ENCODE measurements at places on chromosomes 7 and 10.

- H3K27me3 ChIP-seq = peaks cover 3% of the 10 kb centered on the region
- H3K36me3 ChIP-seq = peaks cover 19% of the 10 kb centered on the region
- peak overlapping the region; percentile 91 for H3K27ac ChIP-seq
- H3K4me1 ChIP-seq = peaks cover 33% of the 10 kb centered on the region
- DNase-seq = peak; percentile 65
- peak overlapping the region; percentile 94 for H3K4me3 ChIP-seq
These were observed 817 bp downstream of the MLLT10 start for GRCh38 chr10:21534604-21535493.

GRCh38 chr7:136325578-136325977 is 348.4 kb upstream of the MTPN start:
- no peaks in the 10 kb centered on the region for H3K4me1 ChIP-seq
- H3K36me3 ChIP-seq = no peaks in the 10 kb centered on the region
- no peak overlapping the region for H3K27ac ChIP-seq
- no peaks in the 10 kb centered on the region for H3K27me3 ChIP-seq

DNA sequence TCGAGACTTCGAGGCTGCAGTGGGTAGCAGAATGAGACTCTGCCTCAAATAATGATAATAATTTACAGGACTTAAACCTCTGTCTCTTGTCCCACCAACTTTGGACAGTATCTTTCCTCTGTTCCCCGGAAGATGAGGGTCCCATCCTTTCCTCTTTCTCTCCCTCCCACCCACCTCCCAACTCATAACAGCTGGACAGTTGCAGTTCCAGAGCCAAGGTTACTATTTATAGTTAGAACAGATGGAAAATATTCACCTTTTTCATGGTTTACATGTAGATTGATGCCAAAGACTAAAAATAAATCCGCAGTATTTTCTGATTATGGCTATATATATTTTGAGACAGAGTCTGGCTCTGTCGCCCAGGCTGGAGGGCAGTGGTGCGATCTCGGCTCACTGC is 31.6 kb upstream of the SUN1 start:
- DNase-seq = no peak
- H3K36me3 ChIP-seq = no peaks in the 10 kb centered on the region
- peaks cover 23% of the 10 kb centered on the region for H3K27me3 ChIP-seq
- H3K27ac ChIP-seq = no peak overlapping the region

DNA sequence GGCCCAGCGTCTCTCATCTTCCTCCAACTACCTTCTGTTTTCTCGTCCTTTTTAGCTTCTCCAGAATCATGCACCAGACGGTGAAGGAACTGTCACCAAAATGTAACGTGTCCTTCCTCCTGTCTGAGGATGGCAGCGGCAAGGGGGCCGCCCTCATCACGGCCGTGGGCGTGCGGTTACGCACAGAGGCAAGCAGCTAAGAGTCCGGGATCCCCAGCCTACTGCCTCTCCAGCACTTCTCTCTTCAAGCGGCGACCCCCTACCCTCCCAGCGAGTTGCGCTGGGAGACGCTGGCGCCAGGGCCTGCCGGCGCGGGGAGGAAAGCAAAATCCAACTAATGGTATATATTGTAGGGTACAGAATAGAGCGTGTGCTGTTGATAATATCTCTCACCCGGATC is 15.8 kb downstream of the TACR2 start:
- H3K4me1 ChIP-seq = peaks cover under 1% of the 10 kb centered on the region
- DNase-seq = no peak
- peaks cover 56% of the 10 kb centered on the region for H3K36me3 ChIP-seq
- no peak overlapping the region for H3K27ac ChIP-seq

DNA sequence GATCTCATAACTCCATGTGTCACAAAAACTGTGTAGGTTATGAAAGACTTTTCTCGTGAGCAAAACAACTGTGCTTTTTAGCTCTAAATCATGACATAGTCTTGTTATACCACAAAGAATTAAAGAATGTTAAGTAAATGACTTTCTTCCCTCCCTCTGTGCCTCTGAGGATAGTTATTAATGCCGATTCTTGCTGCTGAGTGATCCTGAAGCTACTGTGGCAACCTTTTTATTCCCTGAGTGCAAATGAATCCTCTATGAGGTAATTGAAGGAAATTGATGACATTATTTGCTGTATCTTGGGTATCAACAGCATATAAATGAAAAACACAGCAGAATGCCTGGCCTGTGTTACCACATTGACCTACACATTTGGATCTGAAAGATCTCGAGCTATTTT is 142.2 kb upstream of the HDAC9 start:
- DNase-seq = no peak
- peaks cover 7% of the 10 kb centered on the region for H3K4me1 ChIP-seq
- no peaks in the 10 kb centered on the region for H3K36me3 ChIP-seq
- no peak overlapping the region for H3K4me3 ChIP-seq

DNA sequence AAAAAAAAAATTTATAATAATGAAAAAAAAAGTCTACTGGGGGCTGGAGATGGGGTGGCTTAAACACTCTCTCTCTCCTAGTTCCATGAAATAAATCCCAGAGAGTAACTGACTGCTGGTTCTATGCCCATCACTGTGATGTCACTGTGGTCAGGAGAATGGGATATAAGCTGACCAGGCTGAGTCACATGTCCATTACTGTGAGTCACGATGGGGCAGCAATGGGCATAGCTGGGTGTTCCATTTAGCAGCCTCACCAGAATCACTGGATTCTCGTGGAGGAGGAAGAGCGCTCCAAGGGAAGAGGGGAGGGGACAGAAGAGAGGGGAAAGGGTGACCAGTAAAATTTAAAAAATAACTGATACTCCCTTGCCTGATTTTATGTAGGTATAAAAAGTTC is 37.1 kb downstream of the MASTL start:
- H3K36me3 ChIP-seq = peaks cover 5% of the 10 kb centered on the region
- peaks cover 2% of the 10 kb centered on the region for H3K4me1 ChIP-seq
- no peaks in the 10 kb centered on the region for H3K27me3 ChIP-seq
- DNase-seq = no peak

DNA sequence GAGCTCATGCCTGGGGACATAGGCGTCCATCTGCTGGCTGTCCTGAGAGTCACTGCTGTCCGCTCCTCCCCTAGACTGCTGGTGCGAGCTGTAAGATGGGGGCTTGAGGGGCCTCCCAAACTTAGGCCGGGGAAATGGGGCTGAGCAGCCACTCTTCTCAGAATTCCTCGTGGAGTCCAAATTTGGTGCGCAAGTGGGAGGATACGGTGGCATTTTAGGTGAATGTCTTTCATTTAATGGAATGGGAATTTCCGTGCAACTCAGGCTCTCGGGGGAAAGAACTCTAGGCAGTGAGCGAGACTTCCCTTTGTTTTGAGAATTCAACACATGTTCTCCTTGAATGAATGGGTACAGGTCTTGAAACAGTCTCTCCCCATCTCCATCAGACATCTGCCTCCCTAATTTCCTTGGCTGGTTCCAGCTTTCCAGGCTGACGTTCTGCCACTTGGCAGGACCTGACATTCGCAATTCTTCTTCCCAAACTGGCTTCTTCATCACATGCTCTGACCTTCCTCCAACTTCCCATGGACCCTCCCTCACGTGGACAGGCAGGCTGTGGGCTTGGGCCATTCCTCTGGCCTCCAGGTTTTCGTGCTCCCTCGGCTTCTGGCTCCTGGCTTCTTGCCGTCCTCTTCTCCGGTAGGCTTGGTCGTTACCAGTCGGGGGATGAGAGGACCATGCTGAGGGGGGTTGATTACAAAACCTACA is 30.1 kb downstream of the JCAD start:
- H3K36me3 ChIP-seq = peaks cover 9% of the 10 kb centered on the region
- peaks cover 50% of the 10 kb centered on the region for H3K4me1 ChIP-seq
- H3K4me3 ChIP-seq = no peak overlapping the region
- H3K27me3 ChIP-seq = peaks cover 89% of the 10 kb centered on the region
- no peak for DNase-seq

GRCh38 chr7:106448346-106448991 is 163.7 kb upstream of the NAMPT start:
- no peak overlapping the region for H3K27ac ChIP-seq
- H3K36me3 ChIP-seq = no peaks in the 10 kb centered on the region
- DNase-seq = no peak
- no peaks in the 10 kb centered on the region for H3K27me3 ChIP-seq

GRCh38 chr10:132776186-132776585 is 9.8 kb downstream of the NKX6-2 start:
- no peaks in the 10 kb centered on the region for H3K27me3 ChIP-seq
- H3K4me1 ChIP-seq = no peaks in the 10 kb centered on the region
- no peak for DNase-seq
- H3K27ac ChIP-seq = no peak overlapping the region

GRCh38 chr7:154564676-154565075 is 438.2 kb downstream of the PAXIP1 start:
- H3K36me3 ChIP-seq = no peaks in the 10 kb centered on the region
- DNase-seq = no peak
- H3K4me1 ChIP-seq = no peaks in the 10 kb centered on the region

DNA sequence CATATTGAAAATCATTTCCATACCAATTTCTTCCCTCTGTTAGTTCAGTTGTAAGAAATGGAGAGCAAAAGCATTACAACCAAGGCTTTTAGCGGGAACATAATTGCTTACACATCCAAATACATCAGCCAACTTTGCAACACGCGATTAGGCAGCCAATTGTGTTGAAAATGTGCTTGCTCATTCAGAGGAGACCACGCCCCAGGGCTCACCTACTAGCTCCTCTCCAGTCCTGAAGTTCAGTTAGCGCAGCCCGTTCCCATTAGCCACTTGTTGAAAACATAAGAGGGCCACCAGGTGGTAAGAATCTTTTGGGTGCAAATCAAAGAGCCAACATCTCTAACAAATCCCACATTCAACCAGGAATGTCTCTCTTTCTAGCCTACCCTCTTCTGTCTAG is 213.2 kb upstream of the MDFIC start:
- H3K27ac ChIP-seq = no peak overlapping the region
- no peak for DNase-seq

GRCh38 chr7:18320971-18321567 is 174.5 kb upstream of the HDAC9 start:
- no peaks in the 10 kb centered on the region for H3K27me3 ChIP-seq
- no peak overlapping the region for H3K27ac ChIP-seq
- DNase-seq = no peak
- no peaks in the 10 kb centered on the region for H3K36me3 ChIP-seq
- H3K4me1 ChIP-seq = no peaks in the 10 kb centered on the region

- H3K36me3 ChIP-seq = no peaks in the 10 kb centered on the region
- DNase-seq = no peak
- H3K27ac ChIP-seq = no peak overlapping the region
- no peak overlapping the region for H3K4me3 ChIP-seq
- no peaks in the 10 kb centered on the region for H3K27me3 ChIP-seq
These were observed 283.7 kb upstream of the HGF start for GRCh38 chr7:82053453-82054032.

DNA sequence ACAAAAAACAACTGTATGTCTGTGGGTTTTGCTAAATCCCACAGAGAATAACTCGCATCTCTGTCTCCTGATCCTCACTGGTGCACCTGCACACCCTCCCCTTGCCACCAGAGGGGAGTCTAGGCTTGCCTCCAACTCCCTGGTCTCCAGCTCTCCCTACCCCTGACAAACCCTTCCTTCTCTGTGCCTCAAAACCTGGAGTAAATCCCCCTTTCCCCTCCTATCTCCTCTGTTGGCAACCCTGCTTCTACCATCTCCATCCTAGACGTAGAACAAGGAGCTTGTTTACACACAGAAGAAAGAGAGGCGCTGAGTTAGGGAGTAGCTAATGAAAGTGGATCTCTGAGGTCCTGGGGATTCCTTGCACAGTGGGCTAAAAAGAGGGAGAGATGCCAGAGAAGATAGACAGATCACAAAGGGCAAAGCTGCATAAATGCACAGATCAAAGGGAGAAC is 6.0 kb downstream of the MBLAC1 start:
- DNase-seq = peak; percentile 81
- H3K4me3 ChIP-seq = no peak overlapping the region
- H3K27me3 ChIP-seq = peaks cover 16% of the 10 kb centered on the region
- no peaks in the 10 kb centered on the region for H3K36me3 ChIP-seq

DNA sequence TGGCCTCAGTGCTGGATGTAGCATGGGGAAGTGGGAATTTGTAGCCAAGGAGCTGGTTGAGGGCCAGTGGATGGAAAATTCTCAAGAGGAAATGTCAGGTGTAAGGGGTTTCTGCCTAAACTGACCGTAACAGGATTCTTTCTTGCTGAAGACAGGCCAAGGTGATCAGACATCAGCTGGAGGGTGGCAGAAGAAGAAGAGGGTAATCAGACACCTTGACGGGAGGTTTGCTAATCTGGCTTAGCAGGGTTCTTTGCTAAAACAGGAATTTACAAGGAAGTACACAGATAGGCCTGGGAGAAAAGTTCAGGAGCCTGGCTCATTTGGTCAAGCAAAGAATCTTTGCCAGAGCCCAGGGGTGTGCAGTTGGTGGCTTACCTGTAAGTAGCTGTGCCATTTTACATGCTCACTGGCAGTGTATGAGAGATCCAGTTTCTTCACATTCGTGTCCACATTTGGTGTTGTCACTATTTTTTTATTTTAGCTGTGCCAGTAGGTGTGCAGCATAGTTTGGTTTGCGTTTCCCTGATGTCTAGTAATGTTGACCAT is 73.7 kb downstream of the BMPR1A start:
- H3K27ac ChIP-seq = no peak overlapping the region
- no peak for DNase-seq
- no peaks in the 10 kb centered on the region for H3K36me3 ChIP-seq
- no peak overlapping the region for H3K4me3 ChIP-seq

DNA sequence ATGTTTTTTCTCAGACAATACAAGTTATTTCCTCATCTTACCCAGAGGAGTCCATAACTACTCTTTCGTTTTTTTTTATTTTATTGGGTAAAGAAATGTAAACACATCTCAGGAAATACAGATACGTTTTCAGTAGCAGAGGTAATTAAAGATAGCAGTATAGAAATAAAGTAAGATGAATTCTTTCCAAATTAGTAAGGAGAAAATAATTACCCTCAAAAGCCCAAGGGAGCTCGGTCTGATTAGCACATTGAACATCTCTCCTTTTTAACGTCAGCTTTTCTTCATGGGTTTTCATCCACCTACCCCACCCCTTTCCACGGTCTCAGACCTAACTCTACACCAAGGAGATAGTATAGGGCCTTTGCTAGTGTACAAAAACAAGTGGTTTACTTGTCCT is 294.2 kb downstream of the GRID1 start:
- H3K27me3 ChIP-seq = peaks cover 15% of the 10 kb centered on the region
- H3K36me3 ChIP-seq = no peaks in the 10 kb centered on the region
- DNase-seq = no peak
- H3K4me1 ChIP-seq = no peaks in the 10 kb centered on the region
- no peak overlapping the region for H3K27ac ChIP-seq
- no peak overlapping the region for H3K4me3 ChIP-seq

DNA sequence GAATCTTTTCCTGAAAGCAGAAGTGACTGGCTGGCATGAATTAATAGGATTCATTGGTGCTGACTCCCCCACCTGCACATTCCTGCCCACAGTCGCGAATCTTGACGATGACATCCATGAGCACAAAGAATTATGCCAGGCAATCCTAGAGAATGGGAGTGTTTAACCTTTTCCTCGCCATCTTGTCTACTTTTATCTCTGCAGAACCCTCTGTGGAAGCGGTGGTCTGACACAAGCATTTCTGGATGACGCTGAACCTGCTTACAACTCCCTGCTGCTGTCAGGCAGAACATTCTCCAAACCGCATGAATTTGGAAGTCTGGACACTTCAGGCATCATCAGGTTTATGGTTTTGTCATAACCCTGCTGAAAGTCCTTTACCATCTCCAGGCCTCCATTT is 36.5 kb downstream of the KLF6 start:
- H3K4me1 ChIP-seq = no peaks in the 10 kb centered on the region
- DNase-seq = no peak
- no peak overlapping the region for H3K4me3 ChIP-seq
- no peak overlapping the region for H3K27ac ChIP-seq
- no peaks in the 10 kb centered on the region for H3K36me3 ChIP-seq
